ENCODE measurements at places on chromosomes 3 and 15.

- no peak for DNase-seq
These were observed 536 bp downstream of the ATP10A start for GRCh38 chr15:25862472-25863110.

DNA sequence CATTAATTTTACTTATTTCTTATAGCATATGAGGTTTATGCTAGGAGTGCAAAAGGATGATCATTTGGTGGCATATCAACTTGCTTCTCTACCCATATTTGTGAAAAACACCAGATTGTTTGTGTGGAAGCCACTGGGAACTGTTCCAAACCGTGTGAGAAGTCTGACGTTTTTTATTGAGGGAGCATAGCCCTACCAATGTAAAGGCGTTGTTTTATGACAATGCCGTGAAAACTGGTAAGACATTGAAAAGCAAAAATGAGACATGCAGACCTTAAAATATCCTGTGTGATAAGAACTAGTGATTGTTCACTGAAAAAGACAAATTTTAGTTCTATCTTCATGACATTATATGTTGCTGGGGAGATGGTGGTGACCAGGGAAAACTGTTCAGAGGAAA is 87.8 kb downstream of the CHL1 start:
- DNase-seq, result no peak

DNA sequence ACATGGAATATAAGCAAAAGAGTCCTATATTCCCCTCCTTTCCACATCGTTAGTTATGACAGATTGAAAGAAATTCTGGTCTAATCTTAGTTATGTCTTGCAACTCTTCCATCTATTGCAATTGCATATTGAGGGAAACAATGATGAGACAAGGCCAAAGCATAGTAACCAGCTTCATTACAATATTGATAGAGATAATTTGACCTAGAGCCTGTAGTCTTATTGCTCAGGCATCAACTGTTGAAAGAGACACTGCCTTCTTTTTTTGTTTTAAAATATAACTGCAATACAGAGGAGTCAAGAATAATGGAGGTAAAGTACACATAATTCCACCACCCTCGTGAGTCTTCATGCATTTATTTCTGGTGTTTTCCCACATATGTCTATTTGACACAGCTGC is 2.0 kb downstream of the TM4SF18 start:
- no peak for DNase-seq

GRCh38 chr3:107430214-107430995 is 53.2 kb downstream of the CCDC54 start:
- DNase-seq, result no peak

DNA sequence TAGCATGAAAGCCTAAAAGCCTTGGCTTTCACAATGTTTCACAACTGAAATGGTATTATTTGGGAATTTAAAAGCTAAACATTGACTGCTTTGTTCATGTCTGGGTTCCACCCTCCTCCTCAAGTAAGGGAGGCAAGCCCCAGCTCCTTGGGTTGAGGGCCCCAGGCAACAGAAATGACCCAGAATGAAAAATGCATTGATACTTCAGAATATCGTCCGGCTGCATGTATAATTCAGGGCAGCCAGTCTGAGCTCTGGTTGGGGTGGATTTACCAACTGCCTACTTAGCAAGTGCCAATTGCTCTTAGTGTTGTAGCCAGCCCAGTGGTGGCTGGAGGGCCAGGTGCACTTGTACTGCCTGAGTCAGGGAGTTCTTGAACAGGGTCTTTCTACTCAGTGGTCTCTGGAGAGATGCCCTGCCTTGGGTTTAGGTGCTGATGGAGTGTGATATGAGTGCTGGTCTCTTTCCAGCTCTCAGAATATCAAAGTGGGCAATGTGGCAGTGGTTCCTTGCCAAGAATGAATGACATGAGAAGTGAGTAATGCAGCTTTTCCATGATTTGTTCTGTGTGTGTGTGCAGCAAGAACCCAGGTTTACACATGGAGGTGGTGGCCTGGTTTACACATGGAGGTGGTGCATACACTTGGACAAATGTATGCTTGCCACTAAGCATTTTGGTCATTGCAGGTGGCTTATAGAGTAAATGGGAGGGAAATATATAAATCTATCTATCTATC is 40.9 kb upstream of the ADAMTSL3 start:
- DNase-seq, result no peak

DNA sequence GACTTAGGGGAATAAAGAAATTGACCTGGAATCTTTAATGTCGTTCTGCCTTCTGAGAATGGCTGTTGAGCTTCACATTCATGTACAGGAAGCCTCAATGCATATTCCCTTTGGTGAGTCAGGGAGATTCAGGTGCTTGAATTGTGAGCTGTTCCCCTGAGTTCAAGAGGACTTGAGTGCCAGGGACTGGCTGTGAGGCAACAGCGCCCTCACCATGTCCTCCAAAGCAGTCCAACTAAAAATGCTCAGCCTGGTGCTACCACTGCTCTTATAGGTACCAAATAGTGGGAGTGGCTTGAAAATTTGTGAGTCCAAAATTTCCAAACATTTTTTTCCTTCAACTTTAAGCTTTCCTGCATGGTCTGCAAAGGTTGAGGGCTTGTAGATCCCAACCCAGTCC is 54.1 kb downstream of the LEO1 start:
- no peak for DNase-seq

DNA sequence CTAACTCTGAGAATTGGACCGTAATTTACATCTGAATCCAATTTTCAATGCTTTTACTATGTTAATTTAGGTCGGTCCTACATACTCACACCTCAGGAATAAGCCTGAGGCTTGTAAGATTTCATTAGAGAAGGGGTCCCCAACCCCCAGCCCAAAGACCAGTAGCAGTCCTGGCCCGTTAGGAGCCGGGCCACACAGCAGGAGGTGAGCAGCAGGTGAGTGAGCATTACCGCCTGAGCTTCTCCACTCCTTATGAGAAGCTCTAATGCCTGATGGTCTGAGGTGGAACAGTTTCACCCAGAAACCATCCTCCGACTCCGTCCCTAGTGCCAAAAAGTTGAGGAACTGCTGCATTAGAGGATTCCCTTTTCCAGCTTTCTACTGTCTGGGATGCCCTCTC is 757.3 kb downstream of the SI start:
- no peak for DNase-seq

DNA sequence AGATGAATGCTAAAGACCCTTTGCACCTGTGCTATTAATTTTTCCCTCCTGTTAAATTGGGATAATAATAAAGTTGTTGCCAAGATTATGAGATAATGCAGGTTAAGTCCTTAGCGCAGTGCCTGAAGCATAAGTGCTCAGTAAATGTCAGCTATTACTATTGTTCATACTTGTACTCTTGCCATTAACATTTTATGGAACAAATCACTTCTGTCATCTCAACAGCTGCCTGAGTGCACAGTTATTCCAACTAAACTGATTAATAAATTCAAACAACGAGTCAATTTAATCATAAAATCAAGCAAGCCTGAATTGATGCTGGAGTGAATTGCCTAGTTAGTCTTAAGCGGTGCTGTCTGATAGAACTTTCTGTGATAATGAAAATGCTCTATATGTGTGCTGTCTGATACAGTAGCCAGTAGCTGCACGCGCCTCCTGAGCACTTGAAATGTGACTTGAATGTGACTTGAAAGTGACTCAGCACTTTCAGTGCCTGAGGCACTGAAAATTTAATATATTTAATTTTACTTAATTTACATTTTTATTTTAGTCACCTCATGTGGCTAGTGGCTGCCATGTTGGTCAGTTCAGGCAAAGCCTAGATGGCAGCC is 198.7 kb upstream of the PFN2 start:
- DNase-seq, result no peak

GRCh38 chr15:57172925-57173324 is 203.4 kb upstream of the CGNL1 start:
- DNase-seq, result no peak
